Neuronal stem cell (in vitro differentiated cells): ENCODE measurements at places on chromosomes 3 and 15.
A peak's percentile ranks its signal among the peaks of the same experiment; 100 is the strongest.

DNA sequence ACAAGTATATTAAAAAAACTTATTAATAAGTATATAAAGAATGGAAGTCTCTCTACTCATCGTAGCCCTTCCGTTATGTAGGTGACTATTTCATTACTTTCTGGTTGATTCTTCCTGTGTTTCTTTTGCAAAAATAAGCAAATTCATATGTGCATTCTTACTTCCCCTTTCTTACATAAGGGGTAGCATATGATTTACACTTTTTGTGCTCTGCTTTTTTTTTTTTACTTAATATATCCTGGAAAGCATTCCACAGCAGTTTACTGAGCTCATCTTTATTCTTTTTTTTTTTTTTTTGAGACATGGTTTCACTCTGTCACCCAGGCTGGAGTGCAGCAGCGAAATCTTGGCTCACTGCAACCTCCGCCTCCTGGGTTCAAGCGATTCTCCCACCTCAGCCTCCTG lies 12.9 kb downstream of the SCAMP5 start:
- no peak for DNase-seq

GRCh38 chr15:57015897-57016296 lies 97.5 kb downstream of the TCF12 start:
- DNase-seq = no peak

DNA sequence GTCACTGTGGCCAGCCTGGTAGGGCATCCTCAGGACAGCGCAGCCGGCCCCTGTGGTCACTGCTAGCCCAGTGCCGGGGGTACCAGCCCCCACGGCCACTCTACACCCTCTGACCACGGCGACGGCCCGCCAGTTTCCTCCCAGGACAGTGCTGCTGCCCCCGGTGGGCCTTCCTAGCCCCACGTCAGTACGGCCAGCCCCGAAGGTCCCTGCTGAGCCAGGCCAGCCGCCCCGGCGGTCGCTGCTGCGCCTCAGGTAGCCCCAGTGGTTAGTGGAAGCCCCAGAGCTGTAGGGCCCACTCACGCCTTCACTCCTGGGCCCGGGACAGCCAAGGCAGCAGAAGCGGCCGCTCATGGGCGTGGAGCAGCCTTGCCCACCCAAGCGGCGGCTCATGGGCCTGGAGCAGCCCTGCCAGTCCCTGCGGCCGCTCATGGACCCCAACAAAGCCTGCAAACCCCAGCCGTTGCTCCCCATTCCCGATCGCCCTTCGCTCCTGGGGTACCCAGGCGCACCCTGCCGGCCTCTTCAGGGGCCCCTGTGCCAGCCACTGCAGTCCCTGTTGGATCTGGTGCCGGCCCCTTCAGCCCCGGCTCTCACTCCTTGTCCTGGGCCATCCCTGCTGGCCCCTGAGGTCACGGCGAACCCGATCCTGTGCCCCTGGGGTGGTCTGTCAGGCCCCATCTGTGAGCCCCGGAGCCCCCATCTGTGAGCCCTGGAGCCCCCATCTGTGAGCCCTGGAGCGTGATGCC lies 9.5 kb upstream of the ROPN1B start:
- no peak for DNase-seq

GRCh38 chr15:35783203-35783602 lies 237.2 kb upstream of the DPH6 start:
- DNase-seq = no peak

DNA sequence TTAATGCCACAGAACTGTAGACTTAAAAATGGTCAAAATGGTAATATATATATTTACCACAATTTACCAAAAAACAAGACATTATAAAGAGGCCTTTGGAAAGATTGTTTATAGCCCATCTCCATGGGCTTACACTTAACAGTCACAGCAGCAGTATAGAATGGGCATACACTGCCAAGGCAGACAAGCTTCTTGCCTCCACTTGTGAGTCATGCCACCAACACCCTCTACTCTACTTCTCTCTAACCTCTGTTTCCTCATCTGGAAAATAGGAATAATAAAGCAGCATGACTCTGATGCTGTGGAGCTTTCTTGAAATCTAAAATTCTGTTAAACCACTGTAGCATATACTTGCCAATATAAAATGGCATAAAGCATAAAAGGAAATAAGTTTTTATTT lies 14.4 kb upstream of the GPR156 start:
- no peak for DNase-seq

DNA sequence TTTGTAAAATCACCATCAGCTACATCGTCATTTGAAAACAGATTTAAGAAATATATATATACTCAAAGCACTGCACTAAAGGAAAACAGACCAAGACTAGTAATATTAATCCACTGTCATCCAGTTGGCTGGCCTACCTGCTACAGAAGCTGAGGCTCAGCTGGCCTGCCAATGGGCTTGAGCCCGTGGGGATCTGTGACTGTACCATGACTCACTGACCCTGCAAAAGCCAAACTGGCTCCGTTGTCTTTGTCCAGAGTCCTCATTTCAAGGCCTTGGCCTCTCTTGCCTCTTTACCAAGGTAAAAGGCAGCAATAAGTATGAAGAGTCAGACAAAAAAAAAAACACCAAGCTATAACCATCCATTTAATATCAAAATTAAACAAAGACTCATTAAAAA lies 463.5 kb upstream of the RASGRP1 start:
- no peak for DNase-seq

- no peak for DNase-seq
Measured at GRCh38 chr15:57090496-57090859, 172.0 kb downstream of the TCF12 start.

GRCh38 chr3:150348500-150348899 lies 59.6 kb upstream of the TSC22D2 start:
- no peak for DNase-seq

DNA sequence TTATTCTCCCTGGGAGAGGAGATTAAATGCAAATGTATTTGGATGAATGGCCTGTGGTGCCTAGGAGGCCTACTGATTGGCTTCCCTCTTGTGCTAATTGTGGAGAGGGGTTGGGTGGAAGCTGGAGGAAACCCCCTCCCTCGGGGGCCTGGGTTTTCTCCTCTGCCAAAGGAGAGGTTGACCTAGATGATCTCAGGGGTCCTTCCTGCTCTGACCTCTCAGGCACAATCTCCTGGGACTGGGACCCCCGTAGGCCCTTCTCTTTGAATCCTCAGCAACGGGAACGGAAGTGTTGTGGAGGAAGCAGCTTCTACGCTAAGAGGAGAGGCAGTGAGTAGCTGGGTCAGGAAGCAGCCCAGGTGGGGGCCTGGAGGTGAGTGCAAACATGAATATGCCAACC lies 40.5 kb upstream of the MAGEF1 start:
- DNase-seq = no peak

GRCh38 chr3:170178651-170179050 lies 2.9 kb downstream of the PHC3 start:
- no peak for DNase-seq

DNA sequence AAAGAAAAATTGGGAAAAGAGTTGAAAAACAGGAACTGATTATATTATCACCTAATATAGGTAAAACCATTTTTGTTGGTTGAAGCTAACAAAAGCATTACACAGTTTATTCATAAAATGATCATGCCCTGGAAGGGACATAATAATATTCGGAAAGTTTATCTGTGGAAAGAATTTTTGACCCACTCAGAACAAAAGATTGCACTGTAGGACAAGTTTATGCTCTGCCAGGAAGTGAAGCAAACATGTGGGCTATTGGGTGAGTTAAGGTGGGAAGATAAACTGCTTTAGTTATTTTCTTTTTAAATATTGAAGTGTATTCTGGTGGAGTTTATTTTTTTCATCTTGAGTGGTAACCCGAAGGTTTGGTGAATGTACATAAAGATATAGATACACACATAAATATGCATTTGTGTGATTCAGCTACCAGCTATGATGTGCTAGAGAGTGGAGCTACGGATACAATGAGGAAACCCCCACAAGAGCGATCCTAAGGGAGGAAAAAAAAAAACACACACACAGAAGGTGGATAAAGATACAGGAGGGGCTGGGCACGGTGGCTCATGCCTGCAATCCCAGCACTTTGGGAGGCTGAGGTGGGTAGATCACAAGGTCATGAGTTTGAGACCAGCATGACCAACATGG lies 506.4 kb upstream of the THBS1 start:
- DNase-seq = no peak

DNA sequence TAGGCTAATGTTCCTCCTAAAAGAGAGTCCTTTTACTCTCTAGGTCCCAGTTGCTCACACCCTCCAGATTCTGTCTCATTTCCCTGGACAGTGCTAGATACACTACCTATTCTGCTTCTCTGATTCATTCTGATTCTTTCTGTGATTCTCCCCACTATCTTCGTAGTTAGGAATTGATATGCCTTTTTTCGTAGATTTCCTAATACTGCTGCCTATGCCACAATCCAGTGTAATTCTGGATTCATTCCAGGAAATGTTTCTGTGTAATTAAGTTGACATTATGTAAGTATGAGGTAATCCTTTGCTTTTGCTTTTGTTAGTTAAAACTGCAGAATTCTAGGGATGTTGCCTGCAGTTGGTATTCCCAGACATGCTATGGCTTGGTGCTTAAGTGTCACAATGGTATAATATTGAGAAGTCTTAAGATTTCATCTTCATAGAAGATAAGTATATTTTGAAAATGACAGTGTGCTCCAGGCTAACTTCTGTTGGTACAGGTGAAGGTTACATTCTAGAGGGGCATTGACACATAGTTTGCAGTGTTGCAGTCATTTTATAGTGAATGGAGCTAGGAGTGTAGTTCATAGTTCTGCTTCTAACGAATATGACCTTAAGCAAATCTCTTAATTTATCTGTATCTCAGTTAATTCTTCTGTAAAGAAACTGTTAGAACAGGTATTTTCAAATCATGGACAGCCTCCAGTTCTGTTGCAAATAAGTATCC lies 54.3 kb downstream of the RIOX2 start:
- no peak for DNase-seq

GRCh38 chr3:149809699-149810098 lies 3.3 kb upstream of the RNF13 start:
- no peak for DNase-seq

- DNase-seq = no peak
Measured at GRCh38 chr15:58521293-58521991, 89.7 kb downstream of the LIPC start.

- no peak for DNase-seq
Measured at GRCh38 chr15:71331173-71331572, 215.9 kb downstream of the THSD4 start.

DNA sequence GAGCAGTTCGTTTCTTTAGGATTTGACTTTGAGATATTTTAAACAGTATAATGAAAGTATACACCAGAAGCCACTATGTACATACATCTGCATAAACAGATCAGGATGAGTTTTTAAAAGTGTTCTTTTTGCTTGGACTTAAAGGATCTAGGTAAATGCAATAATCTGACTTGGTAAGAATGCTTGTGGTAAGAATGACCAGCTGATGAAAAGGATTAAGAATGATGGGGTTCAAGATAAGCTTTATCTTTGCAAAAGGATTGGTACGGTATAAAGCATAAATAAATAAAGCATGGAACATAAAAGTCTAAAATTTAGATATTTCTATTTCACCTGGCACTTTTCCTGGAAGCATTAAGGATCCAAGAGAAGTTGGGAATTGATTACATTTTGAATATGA lies 9.8 kb upstream of the MME start:
- DNase-seq = no peak

- no peak for DNase-seq
Measured at GRCh38 chr3:193509103-193509965, 45.4 kb downstream of the ATP13A4 start.

DNA sequence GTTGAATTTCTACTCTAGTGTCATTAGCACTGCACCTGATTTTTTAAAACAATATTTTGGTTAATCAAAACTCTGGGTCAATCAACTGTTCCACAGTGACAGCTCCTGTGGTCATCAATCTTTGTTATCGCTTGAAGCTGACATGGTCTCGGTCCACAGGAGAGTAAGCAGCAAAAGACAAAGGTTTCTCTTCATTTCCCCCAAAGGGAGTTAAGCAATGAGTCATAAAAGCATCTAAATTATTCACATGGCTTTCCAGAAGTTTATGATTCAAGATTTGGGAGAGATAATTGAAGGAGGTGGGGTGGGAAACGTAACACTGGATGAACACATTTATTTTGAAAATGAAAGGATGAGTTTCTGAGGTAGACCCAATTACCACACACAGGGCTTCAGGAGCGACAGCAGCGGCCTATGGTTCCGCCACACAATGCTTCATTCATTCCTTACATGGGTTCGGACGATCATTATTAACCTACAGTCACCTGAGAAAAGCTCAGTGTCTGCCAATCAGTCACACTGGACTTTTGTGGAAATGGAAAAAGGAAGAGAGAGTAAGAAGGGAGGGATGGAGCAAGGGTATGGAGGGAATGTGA lies 505.1 kb downstream of the FHIT start:
- no peak for DNase-seq

- no peak for DNase-seq
Measured at GRCh38 chr15:23472678-23473077, 25.6 kb upstream of the GOLGA6L2 start.

- no peak for DNase-seq
Measured at GRCh38 chr3:135311699-135312098, 516.6 kb downstream of the EPHB1 start.

GRCh38 chr15:27686971-27687370 lies 412.1 kb downstream of the OCA2 start:
- no peak for DNase-seq

- DNase-seq = no peak
Measured at GRCh38 chr3:13504161-13504831, 24.2 kb downstream of the HDAC11 start.

DNA sequence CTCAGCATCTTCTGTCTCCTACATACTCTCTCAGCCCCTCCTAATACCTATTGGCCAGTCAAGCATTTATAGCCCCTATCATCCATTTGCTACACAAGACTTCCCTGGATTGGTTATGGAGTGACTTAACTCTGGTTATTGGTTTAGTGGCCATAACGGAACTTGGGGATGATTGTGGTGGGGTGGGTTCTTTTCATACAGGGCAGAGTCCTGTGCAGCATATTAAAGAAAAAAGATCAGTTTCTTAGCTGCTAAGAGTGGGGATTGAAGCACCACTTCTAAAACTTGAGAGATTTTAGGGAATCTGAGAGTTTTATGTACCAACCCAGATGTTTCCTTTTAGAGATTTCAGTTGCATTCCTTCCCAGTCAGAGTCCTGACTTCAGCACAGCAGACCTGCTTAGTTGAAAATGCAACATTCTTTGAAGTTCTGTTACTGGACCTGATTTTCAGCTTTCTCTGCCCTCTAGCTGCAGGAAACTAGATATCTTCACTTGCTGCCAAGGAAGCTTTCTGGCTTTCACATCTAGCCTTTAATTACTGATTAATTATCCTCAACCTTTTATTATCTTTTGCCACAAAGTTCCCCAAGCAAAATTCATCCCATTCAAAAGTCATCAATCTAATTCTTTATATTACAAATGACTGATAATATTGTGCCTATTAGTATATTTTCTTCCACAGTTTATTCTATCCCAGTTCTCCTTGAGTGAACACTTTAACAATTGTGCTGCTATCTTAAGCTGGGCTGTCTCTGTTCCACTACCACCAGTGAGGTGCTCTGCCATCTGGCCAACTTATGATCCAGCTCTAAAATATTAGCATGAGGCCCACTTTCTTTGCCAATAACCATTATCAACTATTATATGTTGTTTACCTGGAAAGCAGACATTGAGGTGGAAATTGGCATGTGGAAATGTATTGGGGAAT lies 906.0 kb upstream of the ALCAM start:
- DNase-seq = peak; percentile 12
